Thoracic aorta (tissue), 2 donors: ENCODE measurements at places on chromosomes 3 and 15. TPM values are rescaled to one million over a fixed set of nuclear protein-coding genes. Genes with fewer than 3 reads are reported as not detected.

Gene SENP7
- 23.7 TPM for total RNA-seq

Gene FILIP1L
- total RNA-seq, result 270 TPM

Gene C2CD4A
- total RNA-seq, result not detected

Gene VEPH1
- total RNA-seq, result not detected

DNA sequence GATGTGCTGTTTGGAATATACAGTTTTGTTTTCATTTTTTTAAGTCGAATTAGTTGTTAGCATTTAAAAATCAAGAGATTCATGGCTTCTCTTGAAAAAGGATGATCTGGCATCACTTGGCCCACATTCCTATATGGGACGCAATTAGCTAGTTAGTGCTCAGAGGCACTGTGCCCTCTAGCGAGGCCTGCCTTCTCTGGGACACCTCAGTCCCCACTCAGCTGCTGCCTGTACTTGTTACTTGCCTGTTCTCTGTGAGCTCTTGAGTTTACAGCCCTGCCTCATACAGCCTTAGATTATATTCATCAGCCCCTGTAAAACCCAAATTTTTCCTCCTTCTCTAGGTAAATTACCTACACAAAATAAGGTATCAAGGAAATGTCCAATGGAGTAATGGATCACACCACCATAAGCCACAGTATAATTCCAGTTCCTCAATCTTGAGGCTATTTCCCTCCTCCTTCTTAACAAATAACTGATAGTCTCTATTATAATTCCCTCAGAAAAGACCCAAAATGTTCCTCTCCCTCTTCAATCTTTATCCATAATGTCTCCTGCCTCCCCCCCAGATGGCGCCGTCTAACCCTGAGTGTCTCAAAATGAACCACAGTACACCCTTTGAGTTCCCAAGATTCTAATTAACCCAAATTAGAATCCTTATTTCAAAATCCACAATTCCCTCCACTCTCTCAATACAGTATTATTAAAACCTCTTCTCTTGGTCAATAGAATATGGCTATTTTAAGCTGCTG lies 2.7 kb downstream of the ZMAT3 start:
- peak overlapping the region; percentile 93 for H3K4me3 ChIP-seq
- H3K36me3 ChIP-seq, result no peaks in the 10 kb centered on the region
- H3K27me3 ChIP-seq, result no peaks in the 10 kb centered on the region
- no peak for DNase-seq
- peaks cover 13% of the 10 kb centered on the region for H3K4me1 ChIP-seq
- no peak overlapping the region for H3K27ac ChIP-seq

DNA sequence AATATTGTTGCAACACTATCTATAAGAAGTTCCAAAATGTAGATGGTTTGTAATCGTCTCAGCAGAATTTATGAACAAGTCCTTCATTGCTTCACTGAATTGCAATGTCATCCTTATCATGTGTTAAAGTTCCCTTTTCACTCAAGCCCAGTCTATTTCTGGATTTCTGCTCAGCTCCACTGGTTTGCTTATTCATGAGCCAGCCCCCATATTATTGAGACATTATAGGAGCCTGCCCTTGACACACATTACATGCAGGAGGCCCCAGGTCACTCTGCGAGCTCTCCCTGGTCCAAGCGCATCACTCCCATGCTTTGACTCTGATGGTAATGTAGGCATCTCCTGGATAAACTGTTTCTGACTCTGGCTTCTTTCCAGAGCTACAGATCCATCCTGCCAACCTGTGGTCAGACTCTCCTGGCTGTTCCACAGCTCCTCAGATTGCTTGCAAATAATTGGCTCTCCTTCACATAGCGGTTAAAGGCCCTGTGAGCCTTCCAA lies 56.9 kb downstream of the ABTB1 start:
- H3K27me3 ChIP-seq, result no peaks in the 10 kb centered on the region
- H3K36me3 ChIP-seq, result no peaks in the 10 kb centered on the region
- H3K4me3 ChIP-seq, result no peak overlapping the region

DNA sequence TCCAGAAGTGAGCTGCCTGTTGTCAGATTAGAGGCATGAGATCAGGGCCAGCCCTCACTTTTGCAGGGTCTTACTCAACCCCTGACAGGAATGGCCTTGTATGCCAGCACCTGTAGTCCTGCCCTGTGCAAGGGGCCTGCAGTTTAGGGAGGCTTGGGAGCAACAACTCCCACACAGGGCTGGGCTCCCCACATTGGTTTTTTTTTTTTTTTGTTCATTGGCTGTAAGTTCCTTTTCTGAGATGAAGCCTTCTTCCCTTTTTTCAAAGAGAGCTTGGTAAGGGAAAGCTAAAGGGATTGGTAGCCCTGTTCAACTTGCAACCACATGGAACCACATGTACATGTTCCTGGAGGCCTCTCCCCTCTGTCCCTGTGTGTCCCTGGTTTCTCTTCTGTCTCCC lies 46.4 kb downstream of the TNFAIP8L3 start:
- peaks cover 17% of the 10 kb centered on the region for H3K4me1 ChIP-seq
- no peak overlapping the region for H3K4me3 ChIP-seq
- H3K27me3 ChIP-seq, result no peaks in the 10 kb centered on the region
- no peak for DNase-seq
- no peak overlapping the region for H3K27ac ChIP-seq
- no peaks in the 10 kb centered on the region for H3K36me3 ChIP-seq

DNA sequence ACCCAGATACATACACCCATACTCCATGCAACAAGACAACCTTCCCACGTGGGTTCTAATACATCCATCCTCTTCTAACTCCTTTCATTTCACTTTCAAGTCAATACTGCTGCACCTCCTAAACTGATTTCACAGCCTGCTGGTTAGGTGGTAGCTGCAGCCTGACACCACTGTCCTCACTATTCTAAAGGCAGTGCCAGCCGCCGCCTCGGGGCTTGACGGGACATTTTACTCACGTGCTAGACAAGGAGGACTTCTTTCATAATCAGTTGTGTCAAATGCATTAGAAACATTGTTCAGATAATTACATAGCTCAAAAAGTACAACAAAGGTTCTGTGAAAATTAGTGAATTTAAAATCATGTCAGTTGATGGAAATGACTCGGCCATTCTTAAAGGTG lies 6.3 kb downstream of the UROC1 start:
- H3K27me3 ChIP-seq, result no peaks in the 10 kb centered on the region
- no peak overlapping the region for H3K4me3 ChIP-seq
- H3K4me1 ChIP-seq, result no peaks in the 10 kb centered on the region
- H3K36me3 ChIP-seq, result no peaks in the 10 kb centered on the region
- no peak overlapping the region for H3K27ac ChIP-seq
